Stimulated activated CD4-positive, alpha-beta T cell treated with anti-CD3 and anti-CD28 coated beads, Interleukin-4, amount 100 ng/mL, for 24 hours (primary cell): ENCODE measurements at places on chromosomes 13 and 19.

DNA sequence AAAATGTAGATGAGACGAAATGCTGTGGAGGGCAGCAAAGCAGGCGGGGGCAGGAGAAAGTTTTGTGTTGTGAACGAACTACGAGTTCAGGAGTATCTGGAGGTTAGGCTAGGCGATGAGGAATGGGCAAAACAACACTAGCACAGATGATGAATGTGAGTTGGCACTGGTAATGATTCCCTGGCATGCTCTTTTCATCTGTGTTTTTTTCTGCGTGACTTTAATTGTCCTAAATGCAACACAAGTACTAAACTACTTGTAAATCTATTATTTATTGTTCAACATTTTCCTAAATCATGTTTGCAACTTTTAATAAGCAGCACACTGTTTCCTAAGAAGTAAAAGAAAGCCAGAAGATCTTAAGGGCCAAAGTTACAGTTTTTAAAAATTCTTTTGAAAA, 19.2 kb downstream of the TNFSF13B start:
- DNase-seq: no peak

- DNase-seq: peak; percentile 99
Measured at GRCh38 chr19:45902651-45903625, 525 bp upstream of the MYPOP start.

DNA sequence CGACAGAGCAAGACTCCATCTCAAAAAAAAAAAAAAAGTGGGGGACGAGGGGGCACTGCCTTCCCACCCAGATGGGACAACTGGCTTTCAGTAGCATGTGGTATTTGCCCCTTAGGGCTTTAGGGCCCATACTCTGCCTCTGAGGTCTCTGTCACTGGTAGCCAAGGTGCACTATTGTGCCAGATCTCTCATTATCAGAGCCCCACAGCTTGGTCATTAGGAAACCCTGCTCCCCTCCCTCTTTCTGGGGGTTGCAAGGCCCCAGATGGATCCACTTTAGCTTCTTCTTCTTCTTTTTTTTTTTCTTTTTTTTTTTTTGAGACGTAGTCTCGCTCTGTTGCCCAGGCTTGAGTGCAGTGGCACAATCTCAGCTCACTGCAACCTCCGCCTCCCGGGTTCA, 11.2 kb upstream of the ZNF358 start:
- no peak for DNase-seq

GRCh38 chr19:7109678-7110289, 40.3 kb downstream of the ZNF557 start:
- DNase-seq: no peak

DNA sequence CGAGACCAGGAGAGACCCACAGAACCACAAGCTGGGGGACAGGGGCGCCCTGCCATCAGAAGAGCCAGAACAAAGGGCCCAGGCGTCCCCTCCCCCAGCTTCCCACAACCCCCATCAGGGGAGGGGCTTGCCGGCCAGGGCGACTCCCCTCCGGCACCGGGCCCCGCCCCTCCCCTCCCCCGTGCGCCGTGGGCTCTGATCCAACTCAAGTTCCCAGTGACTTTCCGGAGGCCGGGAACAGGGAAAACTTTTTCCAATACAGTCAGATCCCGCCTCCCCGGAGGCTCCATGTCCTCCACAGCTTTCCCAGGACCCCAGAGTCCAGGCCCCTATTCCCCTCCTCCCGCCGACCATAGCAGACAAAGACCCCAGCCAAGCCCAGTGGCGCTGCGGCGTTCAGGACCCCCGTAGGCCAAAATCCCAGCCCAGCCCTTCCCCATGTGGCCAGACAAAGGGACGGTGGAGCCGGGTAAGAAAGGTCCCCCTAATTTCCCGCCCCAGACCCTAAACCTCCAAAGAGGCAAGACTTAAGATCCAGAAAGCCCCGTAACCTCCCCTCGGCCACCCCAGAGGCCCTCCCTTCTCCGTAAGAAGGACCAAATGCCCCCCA, 673 bp downstream of the TEAD2 start:
- no peak for DNase-seq

GRCh38 chr13:30103161-30103840, 204.1 kb downstream of the KATNAL1 start:
- DNase-seq: no peak

DNA sequence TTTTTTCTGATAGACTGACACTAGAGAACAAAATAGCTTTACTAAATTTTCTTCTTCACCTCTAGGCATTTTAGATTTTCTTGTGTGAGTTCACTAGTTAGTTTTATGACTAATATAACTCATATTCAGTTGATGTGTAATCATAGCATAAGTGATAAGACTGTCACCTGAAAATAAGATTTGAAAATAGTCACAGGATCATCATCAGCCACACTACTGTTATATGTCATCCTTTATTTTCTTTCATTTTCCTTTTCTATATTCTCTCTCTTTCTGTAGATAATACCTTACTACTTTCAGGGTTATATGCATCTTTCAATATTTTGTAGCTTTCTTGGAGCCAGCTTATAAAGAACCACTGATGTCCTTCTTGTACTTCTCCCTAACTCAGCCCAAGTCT, 292.6 kb downstream of the TDRD3 start:
- no peak for DNase-seq
